Articular chondrocyte of knee joint (primary cell): ENCODE measurements at places on chromosomes 1 and 21. TPM values are rescaled to one million over a fixed set of nuclear protein-coding genes. Genes with fewer than 3 reads are reported as not detected.

Gene OPTC
- total RNA-seq: not detected in 2 replicates

Gene ANGPTL1
- total RNA-seq: 10.1 and 14.5 TPM in 2 replicates

Gene BLACAT1
- under 0.01 and 0.13 TPM in 2 replicates for total RNA-seq

Gene FMO3
- total RNA-seq: 0.13 and 0.86 TPM in 2 replicates

Gene GJA9
- total RNA-seq: 0.13 and 0.22 TPM in 2 replicates

Gene RHOU
- 18.2 and 25.9 TPM in 2 replicates for total RNA-seq

Gene MAN1C1
- 23.9 and 28.6 TPM in 2 replicates for total RNA-seq

Gene TNFRSF8
- total RNA-seq: 0.13 and 0.22 TPM in 2 replicates

Gene PLA2G2F
- not detected in 2 replicates for total RNA-seq

Gene AADACL3
- not detected in 2 replicates for total RNA-seq

Gene SLAMF6
- not detected in 2 replicates for total RNA-seq

Gene CNR2
- total RNA-seq: not detected in 2 replicates

Gene STRIP1
- total RNA-seq: 40.8 and 44.0 TPM in 2 replicates

Gene ADAMTS4
- total RNA-seq: 0.43 and 0.52 TPM in 2 replicates

Gene GBP2
- 52.9 and 60.1 TPM in 2 replicates for total RNA-seq

Gene OLFML2B
- total RNA-seq: 21.6 and 32.4 TPM in 2 replicates

Gene GPR52
- 3.3 and 4.1 TPM in 2 replicates for total RNA-seq

Gene ITLN2
- total RNA-seq: not detected in 2 replicates
